ENCODE measurements at places on chromosomes 3 and 15.

- no peak for DNase-seq
Measured at GRCh38 chr3:172192830-172193415, 153.5 kb downstream of the FNDC3B start.

- DNase-seq, result no peak
Measured at GRCh38 chr15:74866090-74866489, 7.1 kb downstream of the SCAMP2 start.

DNA sequence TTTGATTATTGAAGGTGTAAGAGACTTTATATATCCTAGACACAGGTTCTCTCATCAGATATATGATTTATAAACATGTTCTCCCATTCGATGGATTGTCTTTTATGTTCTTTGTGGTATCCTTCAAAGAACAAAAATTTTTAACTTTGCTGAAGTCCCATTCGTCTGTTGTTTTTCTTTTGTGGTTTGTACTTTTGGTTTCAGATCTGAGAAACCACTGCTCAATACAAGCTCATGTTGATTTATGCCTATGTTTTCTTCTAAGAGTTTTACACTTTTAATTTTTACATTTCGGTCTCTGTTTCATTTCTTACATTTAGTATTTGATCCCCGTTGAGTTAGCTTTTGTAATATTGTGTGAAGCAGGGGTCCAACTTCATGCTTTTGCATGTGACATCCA lies 103.3 kb upstream of the SPRED1 start:
- no peak for DNase-seq

DNA sequence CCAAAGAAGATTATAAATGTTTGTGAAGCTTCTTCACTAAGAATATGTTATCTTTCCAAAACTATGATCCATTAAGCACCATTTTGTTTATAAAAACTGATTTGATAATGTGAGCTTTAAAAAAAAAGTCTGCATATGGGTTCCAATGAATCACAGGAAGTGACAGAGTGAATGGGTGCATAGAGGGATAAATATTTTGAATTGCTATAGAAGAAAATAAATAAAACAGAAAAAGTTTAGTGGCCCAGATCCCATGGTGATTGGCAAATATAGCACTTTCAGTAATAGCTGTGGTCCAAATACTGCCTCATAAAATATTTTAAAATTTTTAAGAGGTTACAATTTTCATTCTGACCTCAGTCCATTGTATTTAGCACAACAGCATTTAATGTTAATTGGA lies 19.2 kb downstream of the CPA3 start:
- DNase-seq, result no peak

- DNase-seq, result no peak
Measured at GRCh38 chr3:15280853-15281532, 51.4 kb downstream of the SH3BP5 start.

DNA sequence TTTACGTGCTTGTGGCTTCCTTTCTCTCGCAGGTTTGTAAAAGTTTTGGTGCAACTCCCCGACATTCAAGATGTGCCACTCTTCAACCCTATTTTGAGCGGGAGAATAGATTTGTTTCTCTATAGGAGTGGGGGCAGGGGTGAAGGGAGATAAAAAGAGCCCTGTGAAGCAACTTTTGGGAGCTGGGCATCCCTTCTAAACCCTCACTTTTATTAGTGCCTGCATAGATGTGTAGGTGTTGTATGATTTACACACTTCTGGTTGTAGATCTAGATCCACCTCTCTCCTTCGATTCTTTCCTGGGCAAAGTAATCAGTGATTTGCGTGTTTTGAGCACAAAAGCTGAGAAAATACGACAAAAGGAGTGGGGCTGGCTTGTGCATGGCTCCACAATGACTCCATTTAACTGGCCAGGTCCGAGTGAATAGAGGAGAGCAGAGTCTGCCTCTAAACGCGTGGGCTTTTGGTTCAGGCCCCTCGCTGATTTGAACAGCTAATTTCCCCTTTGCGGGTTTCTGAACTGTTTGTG lies 17.7 kb downstream of the SOX2 start:
- no peak for DNase-seq

- no peak for DNase-seq
Measured at GRCh38 chr15:101349047-101349951, 54.3 kb upstream of the SNRPA1 start.

DNA sequence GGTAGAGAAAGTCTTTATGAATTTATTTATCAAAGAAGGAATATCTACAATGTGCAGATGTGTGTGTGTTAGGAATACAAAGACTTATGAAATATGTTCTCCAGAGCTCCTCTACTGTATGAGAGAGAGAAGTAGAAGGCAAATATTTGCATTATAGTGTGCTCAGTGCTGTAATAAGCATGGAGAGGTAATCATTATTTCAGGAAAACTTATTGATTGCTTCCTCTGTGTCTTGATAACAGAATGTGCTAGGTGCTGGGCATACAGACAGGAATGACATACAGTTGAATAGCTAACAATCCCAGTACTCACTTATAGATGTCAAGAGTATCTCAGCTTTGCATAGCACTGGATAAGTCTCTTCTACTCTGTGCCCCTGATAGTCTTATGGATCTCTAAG lies 30.2 kb downstream of the ATG7 start:
- no peak for DNase-seq

- no peak for DNase-seq
Measured at GRCh38 chr3:178512647-178513046, 23.6 kb upstream of the KCNMB2 start.

DNA sequence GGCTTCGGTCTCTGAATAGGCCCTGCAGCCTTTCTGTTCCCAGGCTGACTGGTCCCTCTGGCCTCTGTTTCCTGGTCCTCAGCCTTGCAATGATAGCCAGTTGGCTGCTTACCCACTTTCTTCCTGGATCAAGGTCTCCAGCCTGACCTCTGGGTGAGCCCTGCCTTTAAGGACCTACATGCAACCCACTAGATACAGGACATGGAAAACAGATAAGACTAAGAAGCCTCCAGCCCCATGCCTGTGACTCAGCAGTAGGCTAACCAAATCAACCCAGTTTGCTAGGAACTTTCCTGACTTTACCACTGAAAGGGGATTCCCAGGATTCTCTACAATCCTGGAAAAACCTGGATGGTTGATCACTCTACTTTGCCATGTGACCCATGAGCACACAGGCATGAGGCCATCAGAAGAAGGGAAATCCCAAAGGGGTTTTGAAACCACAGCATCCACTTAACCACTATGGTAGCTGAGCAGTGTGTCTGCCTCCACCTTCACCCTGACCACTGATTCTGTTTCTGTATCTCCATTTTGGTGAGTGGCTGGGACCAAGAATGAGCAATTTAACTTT lies 188.1 kb downstream of the CHST2 start:
- no peak for DNase-seq

- no peak for DNase-seq
Measured at GRCh38 chr3:18345015-18345367, 80.1 kb downstream of the SATB1 start.

GRCh38 chr3:133884054-133884886 lies 11.4 kb downstream of the RAB6B start:
- no peak for DNase-seq

DNA sequence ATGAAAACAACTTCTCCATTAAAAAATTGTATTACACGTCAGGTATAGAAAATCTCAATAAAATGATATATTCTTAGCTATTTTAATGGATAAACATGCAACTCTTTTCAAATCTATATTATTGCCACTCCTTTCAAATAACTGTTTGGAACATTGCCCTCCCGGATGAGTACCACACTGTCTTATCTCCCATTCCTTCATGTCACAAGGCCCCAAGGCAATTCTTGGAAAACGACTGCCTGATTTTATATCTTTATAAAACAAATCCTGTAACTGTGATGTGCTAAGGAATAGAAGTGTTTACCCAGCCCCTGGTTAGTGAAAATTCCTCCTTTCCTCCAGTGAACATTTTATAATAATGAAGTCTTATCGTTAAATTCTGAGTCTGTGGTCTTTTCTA lies 6.2 kb upstream of the ZNF619 start:
- DNase-seq, result no peak

- no peak for DNase-seq
Measured at GRCh38 chr3:72230774-72231379, 445.9 kb upstream of the PROK2 start.

GRCh38 chr3:174441588-174442301 lies 417.4 kb upstream of the NAALADL2 start:
- no peak for DNase-seq

DNA sequence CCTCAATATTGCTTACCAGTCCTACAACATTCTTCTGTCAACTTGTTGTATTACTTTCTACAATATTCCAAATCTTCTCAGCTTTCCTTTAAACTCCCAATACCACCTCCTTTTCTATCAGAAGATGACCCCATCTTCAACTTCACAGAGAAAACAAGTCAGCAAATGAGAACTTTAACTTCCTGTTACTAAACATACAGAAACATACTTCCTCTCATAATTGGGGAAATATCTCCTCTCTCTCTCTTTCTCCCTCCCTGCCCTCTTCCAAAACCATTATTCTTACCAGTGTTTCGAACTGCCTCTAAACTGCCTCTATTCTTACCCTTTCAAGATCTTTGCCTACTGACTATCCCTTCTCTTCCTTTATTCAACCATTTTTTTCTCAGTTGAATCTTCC lies 1.8 kb upstream of the SNAP23 start:
- DNase-seq, result no peak

GRCh38 chr3:171845481-171846284 lies 2.5 kb downstream of the TMEM212 start:
- DNase-seq, result no peak

DNA sequence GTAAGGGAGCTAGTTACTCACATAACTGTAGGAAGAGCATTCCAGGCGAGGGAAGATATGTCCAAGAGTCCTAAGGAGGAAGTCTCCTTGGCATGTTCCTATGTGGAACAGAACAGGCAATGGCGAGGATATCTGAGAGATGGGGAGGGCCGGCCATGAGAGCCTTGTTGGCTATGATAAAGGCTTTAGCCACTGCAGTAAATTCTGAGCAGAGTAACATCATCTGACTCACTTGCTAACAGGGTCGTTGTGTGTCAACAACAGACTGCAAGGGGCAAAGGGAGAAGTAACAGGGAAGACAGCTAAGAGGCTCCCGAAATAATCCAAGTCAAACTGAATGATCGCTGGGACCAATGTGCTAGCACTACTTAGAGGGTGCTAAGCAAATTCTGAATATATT lies 21.6 kb downstream of the SFMBT1 start:
- no peak for DNase-seq

DNA sequence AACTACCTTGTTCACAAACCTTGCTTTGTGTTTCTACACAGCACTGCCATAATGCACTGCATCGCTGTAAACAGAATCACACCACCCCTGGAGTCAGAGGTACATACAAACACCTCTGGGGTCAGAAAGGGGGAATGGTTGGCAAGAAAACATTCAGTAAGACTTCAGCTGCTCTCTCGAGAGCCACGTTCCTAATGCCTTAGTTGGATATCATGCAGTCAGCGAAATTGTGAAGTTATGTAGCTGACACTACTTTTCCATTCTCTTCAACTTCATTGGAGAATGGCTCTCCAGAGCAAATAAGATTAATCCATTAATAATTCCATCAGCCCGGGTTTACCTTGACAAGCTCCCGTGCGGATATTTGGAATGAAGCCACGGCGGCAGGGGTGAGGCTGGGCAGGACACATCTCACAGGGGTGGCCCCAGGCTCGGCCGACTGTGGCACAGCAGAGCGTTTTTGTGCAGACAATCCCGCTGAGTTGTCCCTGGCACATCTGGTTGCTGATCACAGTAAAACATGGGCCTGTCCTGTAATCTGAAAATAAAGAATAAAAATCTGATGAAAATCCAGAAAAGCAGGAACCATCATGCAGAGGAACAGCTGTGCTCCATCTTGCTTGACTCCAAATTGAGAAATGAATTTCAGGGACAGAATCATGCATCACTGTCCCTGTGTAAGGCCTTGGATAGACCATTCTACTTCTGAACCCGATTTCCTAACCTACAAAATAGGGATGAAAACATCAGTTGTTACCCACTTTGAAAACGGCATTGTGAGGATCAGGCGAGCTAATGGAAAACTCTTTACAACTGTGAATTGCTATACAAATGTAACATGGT lies 108.0 kb downstream of the FBN1 start:
- DNase-seq, result no peak

DNA sequence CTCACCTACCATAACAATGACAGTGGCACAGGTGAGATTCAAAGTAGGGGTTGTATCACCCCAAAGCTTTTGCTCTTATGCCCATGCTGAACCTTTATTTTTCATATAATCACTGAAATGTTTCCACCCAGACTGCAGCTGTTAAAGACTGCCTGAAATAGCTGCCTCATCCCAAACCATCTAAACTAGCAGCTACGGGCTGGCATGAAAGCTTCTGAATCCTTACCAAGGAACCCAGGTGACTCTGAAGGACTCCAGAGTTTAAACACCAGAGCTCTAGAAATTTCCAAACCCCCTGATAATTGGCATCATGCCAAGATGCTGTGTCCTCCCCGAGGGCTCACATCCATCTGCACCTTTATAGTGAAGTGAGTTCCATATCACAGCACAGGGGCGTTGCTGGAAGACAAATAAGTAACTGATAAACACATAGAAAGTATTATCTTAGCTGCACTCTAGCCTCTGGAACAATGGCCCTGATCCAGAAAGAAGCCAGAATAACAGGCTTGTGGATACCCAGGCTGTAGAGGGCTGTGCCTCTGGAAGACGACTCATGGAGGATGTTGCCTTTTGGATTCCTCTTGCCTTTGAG lies 238.9 kb downstream of the CADPS start:
- DNase-seq, result no peak

DNA sequence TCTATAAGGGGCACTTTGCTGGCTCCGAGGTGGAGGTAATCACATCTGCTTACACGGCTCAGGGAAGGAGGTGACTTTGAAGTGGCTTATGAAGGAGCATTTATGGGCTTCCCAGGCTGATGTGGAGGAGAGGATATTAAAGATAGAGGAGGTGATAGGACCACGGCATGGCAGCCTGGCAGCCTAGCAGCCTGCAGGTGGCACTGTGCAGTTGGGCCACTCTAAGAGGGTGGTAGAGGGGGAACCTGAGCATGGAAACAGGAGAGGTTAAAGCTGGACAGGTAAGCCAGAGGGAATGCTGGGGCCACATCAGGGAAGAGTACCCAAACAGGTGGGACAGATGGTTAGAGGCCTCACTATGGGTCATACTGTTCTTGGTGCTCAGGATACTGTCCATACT lies 375.0 kb downstream of the WDR72 start:
- DNase-seq, result no peak

DNA sequence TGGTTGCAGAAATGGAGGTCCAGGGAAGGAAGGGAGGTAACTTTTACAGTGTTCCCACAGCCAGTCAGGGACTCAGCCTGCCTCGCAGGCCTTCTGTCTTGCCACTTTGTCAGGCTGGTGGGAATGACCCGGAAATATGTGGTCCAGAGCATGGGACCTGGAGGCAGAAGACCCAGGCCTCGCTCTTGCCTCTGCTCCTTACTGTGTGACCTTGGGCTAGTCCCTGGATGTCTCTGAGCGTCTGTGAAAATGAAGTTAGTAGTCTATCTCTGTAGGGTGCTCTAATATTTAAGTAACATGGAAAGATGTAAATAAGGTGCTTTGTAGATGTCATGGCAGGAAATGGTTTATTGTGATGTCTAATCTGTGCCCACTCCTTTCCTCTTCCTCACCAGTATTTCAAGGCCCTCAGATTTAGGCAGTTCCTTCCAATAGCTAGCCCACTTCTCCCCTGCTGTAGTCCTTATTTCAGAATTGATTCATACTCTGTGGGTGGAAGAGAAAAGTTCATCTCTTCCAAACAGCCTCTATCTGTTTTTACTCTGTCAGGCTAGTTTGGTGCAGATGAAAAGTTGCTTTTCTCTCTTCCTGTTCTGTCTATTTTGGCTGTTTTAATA lies 9.1 kb downstream of the CORO2B start:
- DNase-seq, result no peak

GRCh38 chr15:69663441-69663840 lies 210.8 kb downstream of the RPLP1 start:
- no peak for DNase-seq

All from stimulated activated CD4-positive, alpha-beta T cell treated with anti-CD3 and anti-CD28 coated beads, Interleukin-12 subunit alpha, Interleukin-12 subunit beta, amount 100 ng/mL, for 48 hours (primary cell).